Stimulated activated effector memory CD8-positive, alpha-beta T cell treated with anti-CD3 and anti-CD28 coated beads, Interleukin-12 subunit alpha, Interleukin-12 subunit beta, amount 100 ng/mL, for 72 hours (primary cell): ENCODE measurements at places on chromosomes 13 and 19.

- no peak for DNase-seq
Observed at GRCh38 chr13:113787694-113788093, 28.7 kb downstream of the TMEM255B start.

GRCh38 chr19:4094761-4095487, 28.2 kb upstream of the ZBTB7A start:
- no peak for DNase-seq

- no peak for DNase-seq
Observed at GRCh38 chr19:39814595-39814994, 19.4 kb downstream of the DYRK1B start.

DNA sequence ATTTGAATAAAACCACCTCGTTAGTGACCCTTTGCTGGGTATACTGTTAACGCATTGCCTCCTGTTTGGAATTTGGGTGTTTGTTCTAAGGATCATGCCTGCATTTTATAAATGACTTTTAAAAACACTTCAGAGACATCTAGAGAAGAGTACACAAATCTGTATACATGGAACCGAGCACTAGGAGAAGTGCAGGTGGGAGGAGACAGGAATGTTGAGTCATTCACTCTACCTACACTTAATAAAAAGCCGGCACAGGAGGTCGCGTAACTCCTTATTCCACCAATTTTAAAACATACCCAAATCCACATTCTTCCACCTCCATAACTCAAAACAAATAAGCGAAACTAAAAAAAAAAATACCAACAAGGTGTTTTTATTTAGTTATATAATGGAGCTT, 48.6 kb downstream of the FGF9 start:
- no peak for DNase-seq

DNA sequence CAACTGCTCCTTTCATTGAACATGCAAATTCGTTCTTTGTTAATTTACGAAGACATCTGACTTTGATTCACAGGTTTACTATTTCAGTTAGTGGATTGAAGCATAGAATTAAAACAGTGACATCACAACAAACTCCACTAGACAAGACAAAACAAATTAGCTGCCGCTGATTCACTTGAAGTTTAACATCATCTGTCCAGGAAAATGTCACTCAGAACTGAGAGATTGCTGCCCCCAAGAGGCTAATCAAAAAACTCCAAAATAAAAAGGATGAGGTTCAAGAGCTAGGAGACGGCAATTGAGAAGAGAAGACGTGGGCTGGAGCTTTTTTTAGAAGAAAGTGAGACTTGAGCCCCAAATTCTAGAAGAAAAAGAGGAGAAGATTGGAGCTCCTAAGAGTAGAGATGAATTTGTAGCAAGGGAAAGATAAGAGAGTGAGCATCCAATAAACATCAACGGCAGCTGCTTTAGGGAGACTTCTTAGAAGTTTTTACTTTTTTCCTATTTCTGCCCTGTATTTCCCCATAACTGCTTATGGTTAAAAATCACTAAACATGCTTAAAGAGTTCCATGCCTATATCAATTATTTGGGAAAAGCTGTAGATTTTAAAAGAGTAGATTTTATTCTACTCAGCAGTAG, 40.8 kb upstream of the TPP2 start:
- no peak for DNase-seq

DNA sequence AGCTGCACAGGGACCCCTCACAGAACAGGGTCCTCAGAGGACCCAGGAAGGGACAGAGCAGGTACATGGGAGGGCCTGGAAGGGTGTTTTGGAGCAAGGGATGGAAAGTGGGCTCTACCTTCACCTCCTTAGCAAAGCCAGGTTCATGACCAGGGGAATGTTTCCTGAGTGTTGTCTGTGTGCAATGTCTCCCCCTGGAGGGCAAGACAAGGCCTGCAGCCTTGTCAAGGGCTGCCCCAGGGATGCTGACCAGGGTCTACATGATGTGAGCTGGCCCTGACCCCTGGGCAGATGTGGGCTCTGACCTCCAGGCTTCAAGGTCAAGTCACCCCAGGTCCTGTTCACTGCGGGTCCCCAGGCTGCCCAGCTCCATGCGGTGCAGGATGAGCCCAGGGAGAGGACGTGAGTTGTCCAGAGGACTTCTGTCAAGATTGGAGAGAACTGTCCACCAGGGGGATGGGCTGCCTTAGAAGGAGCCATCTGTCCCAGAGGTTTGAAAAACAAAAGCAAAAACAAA, 1.0 kb upstream of the CEACAM1 start:
- peak; percentile 65 for DNase-seq

- no peak for DNase-seq
Observed at GRCh38 chr13:73273745-73274144, 214.9 kb downstream of the KLF5 start.

GRCh38 chr19:2623798-2624197, 78.7 kb downstream of the GNG7 start:
- DNase-seq: no peak

GRCh38 chr19:17641846-17642245, 46.3 kb downstream of the UNC13A start:
- DNase-seq: no peak

DNA sequence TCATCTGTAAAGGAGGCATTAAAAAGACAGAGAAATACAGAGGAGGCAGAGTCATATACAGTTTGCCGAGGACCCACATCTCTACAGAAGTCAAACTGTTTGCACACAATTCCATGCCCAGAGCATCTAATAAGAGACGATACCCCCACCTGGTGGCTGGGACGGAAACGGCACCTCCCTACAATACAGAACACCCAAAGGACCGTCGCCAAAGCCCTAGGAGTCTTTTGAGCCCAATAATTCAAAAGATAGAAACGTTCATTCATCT, 703 bp upstream of the PLEKHG2 start:
- DNase-seq: peak; percentile 83

GRCh38 chr19:3229346-3229743, 4.9 kb downstream of the CELF5 start:
- DNase-seq: no peak

DNA sequence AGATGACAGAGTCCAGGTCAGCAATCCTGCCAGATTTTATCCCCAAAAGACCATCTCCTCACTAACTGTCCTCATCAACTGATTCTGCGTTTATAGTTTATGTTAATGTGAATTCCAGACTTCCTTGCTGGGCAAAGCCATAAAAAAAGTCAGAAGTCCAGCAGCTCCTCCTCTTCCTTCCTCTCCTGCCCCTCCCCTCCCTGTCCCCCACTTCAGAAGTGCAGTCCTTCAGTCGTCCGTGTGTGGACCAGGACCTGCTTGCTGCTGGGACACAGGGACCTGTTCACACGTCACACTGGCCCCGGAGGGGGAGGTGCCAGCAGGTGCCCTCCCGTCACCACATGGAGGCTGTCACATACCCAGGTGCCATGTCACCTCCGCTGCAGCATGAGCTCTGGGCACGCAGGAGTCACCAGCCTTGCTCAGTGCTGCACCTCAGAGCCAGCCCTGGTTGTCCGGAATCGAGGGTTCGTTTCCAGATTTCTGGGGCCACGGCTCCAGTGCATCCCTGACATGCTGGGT, 4.0 kb upstream of the MCF2L start:
- DNase-seq: no peak

- DNase-seq: no peak
Observed at GRCh38 chr13:25080773-25081172, 15.2 kb upstream of the PABPC3 start.

DNA sequence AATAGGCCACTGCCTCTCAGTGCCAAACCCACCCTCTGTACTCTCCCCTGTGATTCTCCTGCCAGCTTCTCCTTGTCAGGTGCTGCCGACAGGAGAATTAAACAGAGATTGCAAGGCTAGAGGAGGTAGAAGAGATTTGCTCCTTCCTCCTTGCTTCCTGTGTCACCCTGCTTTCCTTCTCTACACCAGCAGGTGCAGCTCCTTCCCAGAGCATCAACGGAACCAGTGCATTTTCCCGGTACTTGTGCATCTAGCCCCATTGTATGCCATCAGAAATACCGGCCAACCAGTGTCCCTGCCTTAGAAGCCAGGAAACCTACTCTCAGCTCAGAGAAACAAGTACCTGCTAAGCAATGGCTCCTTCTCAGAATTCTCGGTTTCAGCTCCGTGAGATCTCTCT, 253.2 kb downstream of the SUCLA2 start:
- no peak for DNase-seq

DNA sequence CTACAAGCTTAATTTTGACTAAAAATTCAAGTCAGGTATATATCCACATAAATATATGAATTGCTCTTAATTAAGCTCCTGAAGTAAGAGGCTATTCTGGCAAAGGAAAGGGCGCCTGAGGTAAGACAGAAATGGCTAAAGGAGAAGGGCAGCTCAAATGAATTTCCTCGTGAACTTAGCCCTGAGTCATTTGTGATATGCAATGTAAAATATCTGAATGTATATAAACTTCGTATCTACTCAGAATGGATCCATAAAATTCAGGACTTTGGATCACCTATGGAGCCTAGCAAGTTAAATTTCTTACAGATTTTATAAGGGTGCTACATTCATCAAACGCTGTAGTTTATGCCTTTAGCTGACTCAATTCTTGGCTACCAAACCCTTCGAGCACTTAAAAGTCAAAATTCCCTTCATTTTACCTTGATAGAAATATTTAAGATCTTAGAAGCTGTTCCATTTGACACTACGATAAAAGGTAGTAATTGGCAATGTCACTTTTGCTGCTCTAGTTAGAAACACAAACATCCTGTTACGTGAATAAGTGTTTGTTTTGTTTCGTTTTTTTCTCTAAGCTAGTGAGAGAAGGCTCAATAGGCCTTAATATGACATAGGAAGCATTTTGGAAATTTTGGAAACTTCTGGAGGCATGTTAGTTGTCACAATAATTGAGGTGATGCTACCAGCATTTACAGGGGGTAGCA, 69.2 kb downstream of the DIAPH3 start:
- no peak for DNase-seq

DNA sequence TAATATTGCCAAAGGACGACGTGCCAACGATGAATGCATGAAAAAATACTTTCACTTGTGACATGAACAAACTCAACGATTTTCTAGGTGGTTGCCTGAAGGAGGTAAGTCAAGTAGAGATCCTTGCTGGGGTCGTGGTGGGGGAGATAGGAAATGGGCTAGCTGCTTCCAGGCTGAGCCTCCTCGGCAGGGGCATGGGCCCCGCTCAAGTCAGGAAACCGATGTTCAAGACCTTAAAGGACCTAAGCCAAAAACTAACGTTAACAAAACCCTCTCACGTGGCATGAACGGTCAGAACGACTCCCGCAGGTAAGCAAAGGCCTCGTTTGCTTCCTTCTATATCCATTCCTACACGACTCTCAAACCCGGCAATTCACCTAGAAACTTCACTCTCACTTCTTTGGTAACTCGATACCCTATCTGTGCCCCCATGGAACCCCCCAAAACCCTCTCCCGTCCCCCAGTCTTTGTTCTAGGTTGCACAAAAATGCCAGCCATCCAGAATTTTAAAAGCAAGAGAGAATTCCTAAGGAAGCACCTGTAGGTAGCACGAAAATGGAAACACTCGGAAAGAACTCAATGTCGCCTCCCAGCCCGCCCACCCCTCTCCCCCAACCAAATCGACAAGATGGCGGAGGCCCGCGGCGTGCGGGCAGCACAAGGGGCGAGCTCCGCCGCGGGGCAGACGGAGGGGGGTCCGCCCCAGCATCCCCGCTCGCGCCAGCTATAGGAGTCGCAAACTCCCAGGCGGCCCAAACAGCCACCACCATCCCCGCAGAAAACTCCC, 13.6 kb downstream of the ACP4 start:
- no peak for DNase-seq

- DNase-seq: no peak
Observed at GRCh38 chr13:69720278-69720983, 387.2 kb upstream of the ATXN8OS start.

DNA sequence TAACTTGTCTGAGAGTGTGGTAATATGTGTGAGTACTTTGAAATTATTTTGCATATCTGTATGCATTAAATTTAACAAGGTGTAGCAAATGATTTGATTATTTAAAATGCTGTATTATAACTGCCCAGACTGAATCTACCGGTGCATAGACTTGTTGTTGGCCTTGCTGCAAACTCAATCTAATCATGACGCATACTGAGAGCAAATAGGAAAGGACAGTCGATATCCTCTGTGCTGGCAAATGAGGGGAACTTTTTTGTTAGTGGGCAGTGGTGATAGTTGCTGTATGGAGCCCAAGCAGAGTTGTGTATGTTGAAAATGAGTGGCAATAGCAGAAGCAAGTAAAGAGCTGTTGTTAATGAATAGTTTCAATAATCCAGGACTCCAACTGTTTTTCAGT, 127.4 kb downstream of the LMO7 start:
- no peak for DNase-seq

DNA sequence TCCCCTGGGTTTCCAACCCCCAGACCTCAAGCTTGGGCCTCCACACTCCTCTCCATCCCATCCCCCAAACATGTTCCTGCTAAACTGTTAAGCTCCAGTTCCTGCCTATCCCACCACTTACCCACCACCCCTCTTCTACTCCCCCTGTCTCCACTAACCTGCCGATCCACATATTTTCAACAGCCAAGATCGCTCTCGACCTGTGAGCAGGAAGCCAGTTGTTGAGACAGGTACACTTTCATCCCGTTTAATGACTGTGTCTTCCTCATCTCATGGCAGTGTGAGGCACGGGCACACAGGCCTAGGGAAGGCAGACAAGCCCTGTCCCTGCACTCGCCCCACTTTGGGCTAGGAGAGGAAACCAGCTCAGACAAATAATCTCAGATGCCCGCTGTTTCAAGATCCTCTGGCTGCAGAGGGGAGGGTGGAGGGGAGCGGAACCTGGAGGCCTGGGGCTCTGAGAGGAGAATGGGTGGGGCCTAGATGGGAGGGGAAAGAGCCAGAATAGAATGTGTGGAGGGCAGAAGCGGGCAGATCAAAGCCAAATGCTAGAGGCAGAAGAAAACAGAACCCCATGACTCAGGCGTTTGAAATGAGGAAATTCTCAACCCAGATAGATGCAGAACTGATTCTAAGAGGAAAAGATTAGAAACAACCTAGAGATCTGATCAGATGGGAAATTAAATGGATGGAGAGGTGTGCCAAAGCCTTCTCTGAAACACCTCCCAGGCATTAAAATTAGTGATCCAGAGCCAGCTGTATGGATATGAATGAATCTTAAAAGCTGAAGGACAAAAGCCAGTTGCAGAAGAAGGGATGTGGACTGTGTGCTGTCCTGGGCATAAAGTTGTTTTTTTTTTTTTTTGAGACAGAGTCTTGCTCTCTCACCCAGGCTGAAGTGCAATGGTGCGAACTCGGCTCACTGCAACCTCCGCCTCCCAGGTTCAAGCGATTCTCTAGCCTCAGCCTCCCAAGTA, 16.9 kb upstream of the CYP2S1 start:
- no peak for DNase-seq

GRCh38 chr13:31891472-31891871, 140.1 kb upstream of the FRY start:
- no peak for DNase-seq
